IMR-90 (cell line): ENCODE measurements at places on chromosomes 5 and 9. TPM values are rescaled to one million over a fixed set of nuclear protein-coding genes. Genes with fewer than 3 reads are reported as not detected.
A peak's percentile ranks its signal among the peaks of the same experiment; 100 is the strongest.

DNA sequence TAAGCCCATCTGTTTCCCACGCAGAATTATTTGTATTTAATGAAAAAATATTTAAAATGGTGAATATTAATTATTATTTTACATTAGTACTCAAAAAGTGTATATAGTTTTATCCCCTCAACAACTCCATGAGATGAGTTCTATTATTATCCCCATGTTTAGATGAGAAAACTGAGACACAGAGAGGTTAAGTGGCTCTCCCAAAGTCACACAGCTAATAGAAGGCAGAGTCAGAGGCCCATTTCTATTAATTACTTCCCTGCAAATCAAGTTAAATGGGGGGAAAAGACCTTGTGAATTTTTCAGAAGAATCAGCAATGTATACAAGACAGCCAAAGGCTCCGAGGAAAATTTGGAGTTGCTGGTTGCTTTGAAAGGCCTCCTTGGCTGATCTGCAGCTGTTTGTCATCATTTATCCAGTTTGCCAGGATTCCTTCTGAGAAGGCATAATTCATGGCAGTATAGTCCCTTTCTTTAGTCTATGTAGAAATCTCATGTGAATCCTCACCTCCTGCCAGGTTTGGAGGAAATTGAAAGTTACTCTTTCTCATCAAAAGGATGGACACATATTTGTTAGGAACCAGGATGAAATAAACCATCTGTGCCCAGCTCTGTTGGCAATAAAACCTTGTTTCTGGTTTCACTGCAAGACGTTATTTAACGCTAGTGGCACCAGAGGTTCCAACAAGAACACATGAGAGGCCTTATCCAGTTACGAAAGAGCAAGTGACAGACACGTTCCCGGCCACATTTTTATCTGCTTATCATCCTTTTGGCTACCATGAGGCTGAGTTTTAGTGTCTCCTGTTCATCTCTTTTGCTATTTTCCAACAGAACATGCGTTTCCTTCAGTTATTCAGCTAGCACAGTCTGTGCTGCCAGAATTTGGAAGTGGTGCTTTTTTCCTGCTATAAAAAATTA lies 621 bp downstream of the FYB1 start:
- DNase-seq: no peak

GRCh38 chr5:135341016-135341666 lies 57.9 kb downstream of the MACROH2A1 start:
- no peak for DNase-seq

- peak; percentile 10 for DNase-seq
Observed at GRCh38 chr5:110414360-110414759, 312.1 kb downstream of the TMEM232 start.

- no peak for DNase-seq
Observed at GRCh38 chr9:31702957-31703356, 681.5 kb upstream of the ACO1 start.

DNA sequence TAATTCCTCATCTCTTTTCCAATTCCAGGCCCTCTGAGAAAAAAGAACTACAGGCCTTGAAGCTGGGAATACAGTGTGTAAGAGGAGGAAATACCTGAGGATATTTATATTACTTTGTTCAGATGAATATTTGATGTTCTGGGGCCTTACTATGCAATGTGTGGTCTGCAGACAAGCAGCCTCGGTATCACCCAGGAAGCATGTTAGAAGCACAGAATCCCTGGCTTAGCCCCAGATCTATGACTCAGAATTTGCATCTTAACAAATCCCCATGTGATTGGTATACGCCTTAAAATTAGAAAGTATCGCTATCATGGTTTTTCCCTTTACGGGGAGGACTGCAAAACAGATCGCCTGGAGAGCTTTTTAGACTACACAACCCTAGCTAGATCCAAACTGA lies 121.0 kb downstream of the JAKMIP2 start:
- no peak for DNase-seq

DNA sequence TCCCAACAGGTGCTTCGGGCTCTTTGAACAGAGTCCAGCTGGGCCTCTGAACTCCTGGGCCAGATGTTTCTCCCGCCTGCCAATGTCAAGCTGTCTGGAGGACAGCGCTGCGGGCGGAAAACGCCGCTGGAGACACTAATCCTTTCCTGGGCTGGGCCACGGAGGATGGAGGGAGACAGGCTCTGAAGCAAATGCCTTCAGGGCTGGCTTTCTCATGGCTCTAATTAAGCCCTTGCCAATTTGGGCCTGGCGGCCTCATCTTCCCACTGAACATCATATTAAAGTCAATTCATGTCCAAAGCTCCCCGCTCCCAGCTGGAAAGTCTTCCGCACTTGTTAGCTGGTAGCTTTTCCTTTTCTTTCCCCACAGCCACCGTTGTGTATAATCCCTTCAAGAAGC lies 72.7 kb downstream of the NTNG2 start:
- no peak for DNase-seq

GRCh38 chr5:59685793-59686192 lies 207.7 kb downstream of the PDE4D start:
- DNase-seq: peak; percentile 9

- DNase-seq: no peak
Observed at GRCh38 chr9:124940521-124940893, 376 bp downstream of the GOLGA1 start.

- DNase-seq: no peak
Observed at GRCh38 chr5:62413711-62414110, 1.1 kb downstream of the IPO11 start.

GRCh38 chr5:149452007-149452664 lies 73.0 kb upstream of the IL17B start:
- DNase-seq: peak; percentile 53

DNA sequence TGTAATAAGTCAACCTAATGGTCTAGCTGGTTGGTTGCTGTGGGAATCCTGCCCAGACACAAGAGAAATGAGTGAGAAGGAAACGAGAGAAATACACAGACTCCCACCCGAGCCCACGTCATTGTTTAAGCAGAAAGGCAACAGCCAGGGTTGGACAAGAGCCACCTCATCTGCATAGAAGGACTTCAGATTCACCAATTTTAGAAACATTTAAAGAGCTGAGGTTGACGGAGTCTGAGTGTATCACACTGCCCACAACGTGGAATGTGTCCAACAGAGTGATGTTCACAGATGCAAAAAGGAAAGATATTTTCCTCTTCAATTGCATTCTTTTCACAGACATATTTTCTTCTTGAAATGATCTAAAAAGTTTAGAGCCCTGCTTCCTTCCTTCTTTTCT lies 349.5 kb downstream of the AGTPBP1 start:
- no peak for DNase-seq

DNA sequence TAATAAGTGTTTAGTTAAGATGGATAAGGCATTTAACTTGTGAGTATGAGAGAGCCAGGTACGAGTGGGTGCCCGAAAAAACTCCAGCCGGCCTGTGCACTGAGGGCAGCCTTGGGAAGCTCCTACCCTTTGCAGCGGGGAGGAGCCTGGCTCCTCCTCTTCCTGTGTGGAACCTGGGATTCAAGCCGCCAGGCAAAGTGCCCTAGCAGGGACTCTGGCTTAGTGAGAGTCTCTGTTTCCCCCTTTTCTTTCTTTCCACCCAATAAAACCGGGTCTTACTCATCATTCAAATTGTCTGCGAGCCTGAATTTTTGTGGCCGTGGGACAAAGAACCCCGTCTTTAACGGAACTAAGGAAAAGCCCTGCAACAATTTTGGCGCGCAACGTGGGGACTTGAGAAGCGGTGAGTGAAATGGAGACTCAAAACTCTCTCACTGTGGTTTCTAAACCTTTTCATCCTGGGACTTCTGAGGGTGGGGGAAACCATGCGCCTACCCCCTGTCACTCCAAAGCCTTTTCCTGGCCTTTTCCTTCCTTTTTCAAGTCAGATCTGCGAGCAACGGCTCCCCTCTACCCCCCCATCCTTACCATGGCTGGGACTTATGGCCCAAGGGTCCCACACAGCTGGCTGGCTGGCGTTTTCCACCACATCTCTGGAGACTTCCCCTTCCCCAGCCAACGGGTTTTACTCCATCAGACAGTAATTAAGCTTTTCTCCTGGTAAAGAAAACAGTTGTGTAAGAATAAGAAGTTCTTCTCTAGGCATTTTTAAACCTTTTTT lies 535.7 kb upstream of the ACO1 start:
- DNase-seq: no peak

DNA sequence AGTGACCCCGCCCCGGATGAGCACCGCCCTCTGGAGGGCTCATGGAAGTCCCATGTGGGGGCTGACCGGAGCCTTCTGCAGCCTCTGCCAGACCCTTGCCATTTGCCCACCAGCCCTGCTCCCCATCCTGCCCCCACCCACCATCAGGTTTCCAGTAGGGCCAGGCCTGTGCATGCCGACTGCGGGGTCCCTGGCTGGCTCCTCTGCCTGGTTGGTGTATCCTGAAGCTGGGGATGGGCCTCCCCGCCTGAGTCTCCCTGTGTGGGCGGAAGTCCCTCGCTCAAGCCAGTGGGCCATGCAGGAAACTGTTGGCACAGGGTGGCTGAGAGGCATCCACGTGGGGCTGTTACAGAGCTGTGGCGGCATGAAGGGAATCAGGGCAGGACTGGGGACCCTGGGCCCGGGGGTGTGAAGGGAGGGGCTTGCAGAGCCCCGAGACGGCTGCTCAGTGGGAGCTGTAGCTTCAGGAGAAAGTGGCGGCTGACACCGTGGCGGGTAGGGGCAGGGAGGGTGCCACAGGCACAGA lies 88.7 kb downstream of the RXRA start:
- no peak for DNase-seq

PLPP7 gene
- total RNA-seq: 0.54 and 0.56 TPM in 2 replicates

ADAMTS13 gene
- under 0.01 and 0.18 TPM in 2 replicates for total RNA-seq
